ENCODE measurements at places on chromosomes 7 and 10.

- DNase-seq: no peak
These were observed 264.5 kb downstream of the GATA3 start for GRCh38 chr10:8318956-8319355.

- DNase-seq: no peak
These were observed 17.4 kb downstream of the NEUROD6 start for GRCh38 chr7:31323101-31323500.

- no peak for DNase-seq
These were observed 117.4 kb downstream of the VIPR2 start for GRCh38 chr7:159027056-159027788.

GRCh38 chr7:47066976-47067614 lies 514.8 kb downstream of the TNS3 start:
- no peak for DNase-seq

DNA sequence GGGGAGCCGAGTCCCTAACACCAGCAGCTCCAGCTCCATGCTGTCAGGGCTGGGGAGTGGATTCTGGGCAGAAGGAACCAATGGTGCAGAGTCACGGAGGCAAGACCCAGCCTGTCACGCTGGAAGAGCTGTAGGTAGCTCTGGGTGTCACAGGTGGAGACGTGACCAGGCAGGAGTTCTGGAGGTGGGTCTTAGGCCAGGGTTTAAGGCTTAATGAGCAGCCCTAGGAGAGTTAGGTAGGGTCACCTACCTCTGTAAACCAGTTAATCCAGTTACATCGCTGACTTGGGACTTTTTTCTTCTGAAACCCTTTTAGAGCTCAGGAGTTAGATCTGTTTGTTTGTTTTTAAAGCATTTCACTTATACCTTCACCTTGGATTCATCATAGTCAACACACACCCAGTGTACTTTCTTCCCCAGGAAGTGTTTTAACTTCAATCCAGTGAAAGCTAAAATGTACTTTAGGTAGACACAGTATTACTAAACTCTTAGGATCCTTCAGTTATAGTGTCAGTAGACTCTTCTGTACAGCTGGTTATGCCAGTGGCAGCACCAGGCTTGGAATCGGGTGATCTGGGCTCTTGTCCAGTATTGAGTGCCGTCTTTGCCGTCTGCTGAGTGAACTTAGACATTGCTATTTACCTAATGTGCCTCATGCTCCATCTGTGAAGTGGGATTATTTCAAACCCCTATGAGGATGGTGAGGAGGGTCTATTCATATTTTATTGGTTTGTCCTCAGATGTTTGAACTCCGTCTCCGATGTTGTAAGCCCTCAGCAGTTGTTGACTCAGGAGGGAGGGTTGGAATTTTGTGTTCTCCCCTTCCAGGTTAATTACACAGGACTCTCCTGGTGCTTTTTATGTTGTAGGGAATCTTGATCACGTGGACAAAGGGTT lies 31.0 kb downstream of the TACR2 start:
- DNase-seq: no peak

GRCh38 chr7:135620980-135621850 lies 41.1 kb upstream of the STMP1 start:
- DNase-seq: peak; percentile 2

DNA sequence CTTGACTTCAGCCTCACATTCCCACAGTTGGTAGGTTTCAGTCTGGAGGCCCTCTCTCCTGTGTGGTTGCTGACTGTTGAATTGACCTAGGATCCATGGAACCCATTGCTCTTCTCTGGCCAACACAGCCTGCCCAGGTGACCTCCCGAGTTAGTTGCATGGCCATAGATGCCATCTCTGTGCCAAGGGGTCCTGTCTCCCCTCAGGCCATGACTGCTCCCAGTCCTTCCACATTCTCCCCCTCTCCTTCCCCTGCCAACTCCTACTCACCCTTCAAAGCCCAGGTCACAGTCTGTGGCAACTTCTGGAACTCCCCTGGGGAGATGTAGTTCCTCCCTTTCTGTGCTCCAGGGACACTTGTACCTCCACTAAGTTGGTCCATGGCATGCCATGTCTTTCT lies 67.3 kb upstream of the GRB10 start:
- DNase-seq: no peak

DNA sequence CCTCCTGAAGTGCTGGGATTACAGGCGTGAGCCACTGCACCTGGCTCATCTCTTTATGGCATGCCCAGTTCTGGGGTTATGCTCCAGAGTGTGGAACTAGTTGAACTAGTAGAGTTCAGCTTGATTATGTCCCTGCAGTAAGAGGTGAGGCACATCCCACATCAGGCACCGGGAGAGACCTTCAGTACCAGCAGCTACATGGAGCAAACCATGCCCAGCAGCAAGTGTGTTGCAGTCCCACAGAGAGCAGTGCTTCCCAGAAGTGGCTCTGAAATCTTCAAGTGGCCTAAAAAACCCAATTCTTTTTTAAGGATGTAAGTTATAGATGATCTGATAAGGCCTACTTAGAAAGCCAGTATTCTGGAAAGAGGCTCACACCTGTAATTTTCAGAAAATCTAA lies 331.9 kb upstream of the PRKCQ start:
- DNase-seq: no peak

DNA sequence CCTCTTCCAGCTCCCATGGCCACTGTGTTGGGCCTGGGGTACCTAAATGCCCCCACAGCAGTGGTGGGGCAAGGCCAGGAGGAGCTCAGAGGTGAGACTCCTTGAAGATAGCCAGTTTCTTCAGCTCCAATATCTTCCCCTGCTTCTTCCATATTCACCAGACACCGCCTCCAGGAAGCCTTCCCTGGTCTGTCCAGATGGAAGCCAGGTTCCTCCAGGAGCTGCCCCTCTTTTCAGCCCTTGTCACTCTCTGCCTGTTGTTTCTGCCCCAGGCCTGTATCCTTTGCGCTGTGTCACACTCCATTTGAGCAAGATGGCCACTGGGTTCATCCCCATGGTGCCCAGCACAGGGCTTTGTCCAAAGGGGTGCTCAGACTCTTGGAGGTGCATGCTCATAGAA lies 127.7 kb downstream of the MYL10 start:
- DNase-seq: no peak

- DNase-seq: no peak
These were observed 9.0 kb downstream of the PRF1 start for GRCh38 chr10:70593513-70593890.

DNA sequence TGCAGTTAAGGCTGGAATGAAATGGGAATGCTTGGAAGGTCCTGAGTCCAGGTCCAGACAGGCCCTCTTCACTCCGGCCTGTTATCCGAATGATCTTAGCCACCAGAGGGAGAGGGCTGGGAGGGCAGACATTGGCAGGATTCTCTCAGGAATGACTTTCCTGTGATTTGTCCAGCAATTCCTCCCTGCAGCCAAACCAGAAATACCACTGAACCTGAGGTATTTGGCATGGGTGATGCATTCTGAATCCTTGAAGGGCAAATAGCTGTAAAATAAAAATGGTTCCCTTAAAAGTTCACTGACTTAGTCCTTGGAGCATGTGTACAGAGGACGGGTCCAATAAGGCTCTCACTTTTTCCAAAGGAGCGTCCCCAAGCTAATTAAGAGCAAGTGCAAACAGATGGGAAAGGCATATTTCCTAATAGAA lies 77.5 kb upstream of the HABP2 start:
- no peak for DNase-seq

GRCh38 chr7:21338728-21339164 lies 89.1 kb upstream of the SP4 start:
- no peak for DNase-seq

- no peak for DNase-seq
These were observed 33.4 kb upstream of the ADRB1 start for GRCh38 chr10:114010316-114010715.

- no peak for DNase-seq
These were observed 6.8 kb downstream of the LDB1 start for GRCh38 chr10:102113261-102113955.

GRCh38 chr10:86366033-86366901 lies at the start of gene GRID1:
TSS of gene GRID1 (minus strand) at chr10:86366795.
- no peak for DNase-seq

GRCh38 chr7:34837801-34838201 lies 179.8 kb downstream of the NPSR1 start:
- no peak for DNase-seq

GRCh38 chr10:56836659-56837058 lies 475.6 kb upstream of the ZWINT start:
- no peak for DNase-seq

DNA sequence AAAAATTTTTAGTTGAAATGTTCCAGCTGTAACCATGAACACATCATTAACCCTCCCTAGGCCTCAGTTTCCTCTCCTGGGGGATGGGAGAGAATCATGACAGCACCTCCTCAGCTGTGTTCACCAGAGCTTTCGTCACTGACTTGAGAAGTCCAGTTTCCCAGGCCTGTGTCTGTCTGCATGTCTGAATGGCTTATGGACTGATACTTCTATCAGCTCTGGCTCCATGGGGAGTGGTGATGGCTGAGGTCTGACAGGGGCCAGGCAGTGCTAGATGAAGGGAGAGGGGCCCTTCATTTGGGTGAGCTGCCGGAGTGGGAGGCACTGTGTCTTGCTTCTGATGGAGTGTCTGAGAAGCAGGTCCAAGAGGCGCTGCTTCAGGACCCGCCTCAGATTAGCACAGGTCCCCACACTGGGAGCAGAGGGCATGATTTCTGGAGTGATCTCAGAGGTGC lies 192.9 kb downstream of the PTPN20 start:
- no peak for DNase-seq

GRCh38 chr10:34655286-34656170 lies 159.6 kb downstream of the PARD3 start:
- DNase-seq: no peak

DNA sequence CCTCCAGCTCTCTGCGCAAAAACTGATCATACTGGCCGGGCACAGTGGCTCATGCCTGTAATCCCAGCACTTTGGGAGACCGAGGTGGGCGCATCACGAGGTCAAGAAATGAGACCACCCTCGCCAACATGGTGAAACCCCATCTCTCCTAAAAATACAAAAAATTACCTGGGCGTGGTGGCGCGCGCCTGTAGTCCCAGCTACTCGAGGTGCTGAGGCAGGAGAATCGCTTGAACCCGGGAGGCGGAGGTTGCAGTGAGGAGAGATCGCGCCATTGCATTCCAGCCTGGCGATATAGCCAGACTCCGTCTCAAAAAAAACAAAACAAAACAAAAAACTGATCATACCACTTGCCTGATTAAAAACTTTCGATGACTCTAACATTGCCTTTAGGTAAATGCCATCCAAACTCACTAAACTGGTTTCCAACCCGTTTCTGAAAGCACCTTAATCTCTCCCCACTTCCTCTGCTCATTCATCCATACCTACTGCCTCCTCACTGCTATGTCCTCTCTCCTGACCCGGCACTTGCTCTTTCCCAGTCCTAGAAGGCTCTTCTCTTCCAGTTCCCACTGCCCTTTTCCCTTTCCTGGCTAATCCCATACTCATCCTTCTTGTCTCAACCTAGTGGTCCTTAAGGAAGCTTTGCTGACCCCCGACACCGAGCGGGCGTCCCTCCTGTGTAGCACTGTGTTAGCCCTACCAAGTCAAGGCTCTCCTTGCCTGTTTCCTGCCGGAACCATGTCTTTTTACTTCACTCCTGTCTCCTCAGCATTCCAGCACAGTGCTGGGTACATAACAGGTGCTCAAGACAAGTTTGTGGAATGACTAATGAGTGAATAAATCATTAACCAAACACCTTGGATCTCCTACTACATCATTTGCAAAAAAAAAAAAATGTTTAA lies 686 bp upstream of the MIOS start:
- no peak for DNase-seq

DNA sequence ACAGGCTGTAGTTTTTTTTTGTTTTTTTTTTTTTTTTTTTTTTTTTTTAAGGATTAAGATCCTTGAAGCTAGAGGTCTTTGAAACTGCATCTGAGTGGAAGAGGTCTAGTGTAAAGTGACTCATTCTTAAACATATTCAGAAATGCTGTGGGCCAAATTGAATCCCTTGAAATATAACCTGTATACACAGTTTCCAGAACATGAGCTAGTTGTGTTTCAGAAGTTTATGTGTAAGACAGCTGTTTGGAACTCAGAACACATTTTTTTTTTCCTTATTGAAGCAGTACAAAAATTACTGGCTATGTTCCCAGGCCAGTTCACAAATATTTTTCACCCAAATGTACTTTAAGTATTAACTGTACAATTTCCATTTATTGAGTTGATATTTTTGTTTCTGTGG lies 67.9 kb downstream of the PPP1R9A start:
- DNase-seq: no peak

GRCh38 chr10:5620223-5620721 lies 46.1 kb downstream of the ASB13 start:
- DNase-seq: no peak

- no peak for DNase-seq
These were observed 27.3 kb downstream of the TFAM start for GRCh38 chr10:58412502-58412961.

DNA sequence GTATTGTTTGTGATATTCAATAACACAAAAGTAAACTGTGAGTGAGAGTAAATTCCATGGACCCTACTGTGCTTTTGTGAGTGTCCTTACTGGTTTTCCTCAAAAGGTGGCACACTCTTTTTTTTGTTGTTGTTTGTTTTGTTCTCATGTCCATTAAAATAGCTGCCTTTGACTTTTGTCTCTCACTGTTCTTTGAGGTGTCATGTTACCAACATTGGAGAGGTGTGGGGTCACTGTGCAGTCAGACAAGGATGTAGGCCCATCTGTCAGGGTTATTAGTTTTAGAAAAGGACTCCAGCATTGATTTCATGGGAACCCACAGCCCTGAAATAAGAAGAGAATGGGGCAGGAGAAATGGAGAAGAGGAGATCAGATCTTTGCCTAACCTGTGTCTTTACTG lies 383.1 kb downstream of the SORCS3 start:
- no peak for DNase-seq

Data from activated CD4-positive, alpha-beta T cell treated with anti-CD3 and anti-CD28 coated beads, Interleukin-2, amount 50 U/mL, for 1 hour (primary cell).